Cardiac septum (tissue), 1 donor: ENCODE measurements at places on chromosomes 2 and 18. TPM values are rescaled to one million over a fixed set of nuclear protein-coding genes. Genes with fewer than 3 reads are reported as not detected.

DNA sequence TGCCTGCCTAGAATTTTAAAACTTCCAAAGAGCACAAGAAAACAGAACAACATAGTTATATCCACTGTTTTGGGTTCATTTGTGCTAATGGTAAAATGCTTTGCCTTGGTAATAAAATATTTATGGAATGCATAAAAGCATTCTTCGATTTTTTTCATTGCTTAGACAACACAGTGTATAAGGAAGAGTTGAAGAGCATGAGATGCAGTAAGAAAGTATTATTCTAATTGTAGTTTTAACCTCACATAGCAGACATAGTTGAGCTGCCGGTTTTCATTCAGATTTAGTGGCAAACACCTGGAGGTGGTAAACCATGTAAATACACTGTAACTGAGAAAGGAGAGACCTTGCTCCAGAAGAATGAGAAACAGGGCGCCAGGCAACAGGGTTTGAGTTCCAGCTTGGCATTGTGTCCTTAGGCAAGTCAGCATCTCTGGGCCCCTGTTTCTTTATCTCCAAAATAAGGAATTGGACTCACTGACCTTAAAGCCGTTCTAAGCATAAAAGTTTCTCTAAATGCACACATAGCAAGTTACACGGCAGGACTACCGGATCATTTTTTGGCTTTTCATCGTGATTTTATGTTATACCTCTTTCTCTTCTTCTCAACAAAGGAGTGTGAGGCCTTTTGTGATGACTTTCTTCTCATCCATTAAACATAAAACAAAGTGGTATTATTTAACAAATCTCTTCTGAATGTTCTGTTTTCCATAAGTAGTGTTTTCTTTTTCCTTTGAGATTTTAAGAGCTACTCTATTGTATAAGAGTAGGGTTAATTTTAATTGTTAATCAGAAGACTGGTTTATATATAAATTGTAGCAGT lies 7.9 kb downstream of the UGP2 start:
- DNase-seq, result no peak

DNA sequence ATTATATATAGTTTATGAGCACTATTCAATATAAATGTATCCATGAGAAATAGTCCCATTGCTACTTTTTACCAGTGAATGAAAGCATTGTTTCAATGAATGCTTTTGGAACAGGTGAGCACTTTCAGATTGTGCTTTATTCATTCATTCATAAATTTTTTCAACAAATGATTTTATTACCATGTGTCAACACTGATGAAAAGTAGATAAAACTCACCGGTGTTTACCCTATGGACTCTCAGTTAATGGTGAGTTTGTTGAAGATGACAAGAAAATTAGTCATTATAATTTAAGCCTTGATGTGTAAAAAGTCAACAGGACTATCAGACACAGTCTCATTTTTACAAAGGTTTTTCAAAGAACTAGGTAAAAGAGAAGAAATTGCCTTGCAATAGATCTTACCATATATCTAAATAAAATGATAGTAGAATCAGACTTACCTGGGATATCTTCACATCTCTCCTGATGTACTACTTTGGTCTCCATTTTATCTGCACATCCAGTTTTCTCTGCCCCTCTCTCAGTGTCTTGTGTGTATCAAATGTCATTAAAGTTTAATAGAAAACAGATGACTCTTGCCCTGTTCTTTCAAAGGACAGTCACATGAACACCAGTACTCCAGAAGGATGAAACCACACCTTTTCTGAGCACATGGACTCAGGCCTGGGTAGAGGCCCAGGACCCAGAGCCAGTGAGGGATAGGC lies 325.3 kb upstream of the RND3 start:
- DNase-seq, result no peak

The EGR4 gene
- total RNA-seq, result not detected

- DNase-seq, result no peak
These were observed 264.8 kb downstream of the KLHL29 start for GRCh38 chr2:23649819-23650218.

DNA sequence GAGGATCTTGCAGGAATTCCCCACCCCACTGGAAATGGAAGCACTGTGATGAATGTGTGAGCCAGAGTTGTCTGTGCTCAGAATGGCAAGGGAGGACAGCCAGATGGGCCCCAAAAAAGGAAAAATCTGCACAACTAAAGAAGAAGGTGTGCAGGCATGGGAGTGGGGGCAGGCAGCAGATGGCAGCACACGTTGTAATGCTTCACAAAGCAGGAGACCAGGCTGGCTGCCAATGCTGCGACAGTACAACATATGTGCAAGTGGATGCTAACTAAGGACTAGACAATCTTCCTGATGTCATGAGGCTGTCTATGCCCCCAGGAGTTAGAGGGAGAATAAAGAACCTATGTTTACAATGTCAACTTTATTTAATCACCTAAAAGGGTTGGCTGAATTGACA lies 27.2 kb downstream of the ST6GAL2 start:
- DNase-seq, result no peak

GRCh38 chr2:118122594-118123281 lies 34.5 kb downstream of the INSIG2 start:
- DNase-seq, result no peak

The NTSR2 gene
- total RNA-seq, result not detected

DNA sequence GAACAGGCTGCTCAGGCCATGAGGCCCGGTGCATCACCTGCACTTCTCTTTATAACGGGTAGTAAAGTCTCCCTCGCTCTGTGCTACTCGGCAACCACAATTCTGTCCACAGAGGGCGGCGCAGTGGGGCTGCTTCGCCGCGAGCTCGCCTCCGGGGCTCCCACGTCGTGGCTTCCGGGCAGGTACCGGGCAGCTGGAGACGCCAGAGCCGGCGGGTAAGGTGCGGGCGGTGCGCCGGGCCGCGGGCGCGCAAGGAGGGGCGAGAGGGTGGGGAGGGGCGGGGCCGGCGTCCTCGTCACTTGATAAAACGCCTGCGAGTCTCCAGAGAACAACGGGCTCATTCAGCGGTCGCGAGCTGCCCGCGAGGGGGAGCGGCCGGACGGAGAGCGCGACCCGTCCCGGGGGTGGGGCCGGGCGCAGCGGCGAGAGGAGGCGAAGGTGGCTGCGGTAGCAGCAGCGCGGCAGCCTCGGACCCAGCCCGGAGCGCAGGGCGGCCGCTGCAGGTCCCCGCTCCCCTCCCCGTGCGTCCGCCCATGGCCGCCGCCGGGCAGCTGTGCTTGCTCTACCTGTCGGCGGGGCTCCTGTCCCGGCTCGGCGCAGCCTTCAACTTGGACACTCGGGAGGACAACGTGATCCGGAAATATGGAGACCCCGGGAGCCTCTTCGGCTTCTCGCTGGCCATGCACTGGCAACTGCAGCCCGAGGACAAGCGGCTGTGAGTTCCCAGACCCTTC lies at the start of gene ITGA6:
TSS of gene ITGA6 (plus strand) at position 331 of the 734 bp plus-strand sequence.
- peak; percentile 90 for DNase-seq

DNA sequence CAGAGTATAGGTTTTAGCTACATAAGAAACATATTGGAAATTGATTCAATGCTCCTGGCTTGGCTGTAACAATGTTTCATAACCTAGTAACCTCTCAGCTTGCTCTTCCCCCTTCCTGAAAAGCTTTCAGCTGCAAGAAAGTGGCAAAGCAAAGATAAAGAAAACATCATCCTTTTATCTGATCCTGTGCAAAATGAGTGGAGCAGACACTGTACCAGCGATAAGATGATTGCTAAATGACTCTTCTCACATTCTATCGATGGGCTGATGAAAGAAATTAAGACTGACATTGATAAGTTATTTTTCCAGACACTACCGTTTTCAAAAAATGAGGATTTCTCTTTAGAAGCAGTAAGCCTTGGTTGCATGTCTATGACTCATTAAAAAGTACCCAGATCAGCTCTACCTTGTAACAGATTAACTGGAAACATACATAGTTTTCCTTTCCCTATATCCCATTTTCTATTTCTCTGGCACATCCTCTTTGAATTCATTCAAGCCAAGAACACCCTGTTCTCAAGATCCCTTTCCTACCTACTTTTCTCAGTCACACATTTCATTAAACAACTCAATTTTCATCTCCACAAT lies 87.1 kb upstream of the LYPD1 start:
- no peak for DNase-seq

- DNase-seq, result no peak
These were observed 338.0 kb downstream of the NYAP2 start for GRCh38 chr2:225737556-225737955.

The CNTNAP5 gene
- not detected for total RNA-seq

The EN1 gene
- total RNA-seq, result 0.13 TPM
